ENCODE measurements at places on chromosomes 11 and 22.

DNA sequence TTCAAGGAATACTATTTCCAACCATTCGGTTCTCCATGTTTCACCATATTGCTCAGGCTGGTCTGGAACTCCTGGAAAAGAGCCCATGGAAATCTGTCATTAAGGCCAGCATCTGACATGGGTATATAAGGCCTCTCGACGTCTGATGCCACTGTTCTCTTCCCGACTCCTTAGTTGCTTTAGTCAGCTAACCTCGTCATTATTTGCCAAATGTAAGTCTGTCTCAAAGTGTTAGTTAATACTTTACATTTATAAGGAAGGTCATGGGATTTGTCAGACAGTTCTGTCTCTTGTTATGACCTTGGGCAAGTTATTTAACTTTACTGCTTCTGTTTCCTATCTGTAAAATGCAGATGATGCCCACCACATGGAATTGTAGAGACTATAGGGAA lies 1.6 kb downstream of the MRPL48 start:
- no peak for DNase-seq

GRCh38 chr22:38032681-38033521 lies 24.3 kb upstream of the PICK1 start:
- no peak for DNase-seq

DNA sequence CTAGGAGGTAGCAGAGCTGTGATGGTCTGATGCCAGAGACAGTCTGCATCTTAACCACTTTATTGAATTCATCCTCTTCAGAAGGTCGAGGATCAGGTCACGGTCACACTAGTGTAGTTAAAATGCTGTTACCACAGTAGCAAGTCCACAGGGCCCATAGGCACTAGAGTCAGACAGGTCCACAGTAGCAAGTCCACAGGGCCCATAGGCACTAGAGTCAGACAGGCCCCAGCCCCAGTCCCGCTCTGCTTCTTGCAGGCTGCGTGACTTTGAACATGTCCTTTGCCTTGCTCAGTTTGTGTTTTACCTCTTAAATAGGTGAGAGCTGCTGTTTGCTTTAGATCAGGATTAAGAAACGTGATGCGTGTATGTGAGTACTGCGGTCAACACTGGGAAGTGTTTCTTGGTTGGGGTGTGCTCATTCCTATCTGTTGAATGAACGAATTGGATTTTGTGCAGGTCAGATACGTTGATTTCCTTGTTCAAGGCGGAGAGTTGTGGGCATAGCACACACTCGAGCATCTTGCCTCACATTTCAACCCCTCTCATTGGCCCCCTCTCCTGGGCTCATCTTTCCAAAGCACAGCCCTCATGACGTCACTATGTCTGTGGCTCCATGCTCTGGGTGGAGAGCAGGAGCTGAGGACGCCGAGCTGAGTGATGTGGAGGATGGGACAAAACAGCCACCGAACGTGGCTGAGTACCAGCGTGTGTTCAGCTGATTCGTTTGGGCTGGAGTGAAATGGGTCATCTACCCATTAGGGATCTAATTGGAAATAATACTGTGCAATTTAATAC lies 191.7 kb downstream of the TBC1D22A start:
- DNase-seq: no peak

DNA sequence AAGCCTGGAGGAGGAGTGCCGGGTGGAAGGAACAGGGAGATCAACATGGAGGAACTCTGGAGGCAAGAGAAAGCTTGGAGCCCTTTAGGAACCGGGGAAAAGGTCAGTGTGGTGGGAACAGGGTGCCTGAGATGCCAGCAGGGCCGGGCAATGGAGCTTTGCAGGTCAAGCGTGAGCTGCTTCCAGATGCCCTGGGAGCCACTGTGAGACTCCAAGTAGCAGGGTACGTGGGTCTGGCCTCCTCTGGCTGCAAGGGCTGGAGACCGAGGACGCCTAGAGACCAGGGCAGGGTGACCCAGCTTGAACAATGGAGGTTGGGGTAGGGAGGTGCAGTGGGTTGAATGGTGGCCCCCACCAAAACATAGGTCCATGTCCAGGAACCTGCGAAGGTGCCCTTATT lies 15.6 kb upstream of the EMID1 start:
- no peak for DNase-seq

DNA sequence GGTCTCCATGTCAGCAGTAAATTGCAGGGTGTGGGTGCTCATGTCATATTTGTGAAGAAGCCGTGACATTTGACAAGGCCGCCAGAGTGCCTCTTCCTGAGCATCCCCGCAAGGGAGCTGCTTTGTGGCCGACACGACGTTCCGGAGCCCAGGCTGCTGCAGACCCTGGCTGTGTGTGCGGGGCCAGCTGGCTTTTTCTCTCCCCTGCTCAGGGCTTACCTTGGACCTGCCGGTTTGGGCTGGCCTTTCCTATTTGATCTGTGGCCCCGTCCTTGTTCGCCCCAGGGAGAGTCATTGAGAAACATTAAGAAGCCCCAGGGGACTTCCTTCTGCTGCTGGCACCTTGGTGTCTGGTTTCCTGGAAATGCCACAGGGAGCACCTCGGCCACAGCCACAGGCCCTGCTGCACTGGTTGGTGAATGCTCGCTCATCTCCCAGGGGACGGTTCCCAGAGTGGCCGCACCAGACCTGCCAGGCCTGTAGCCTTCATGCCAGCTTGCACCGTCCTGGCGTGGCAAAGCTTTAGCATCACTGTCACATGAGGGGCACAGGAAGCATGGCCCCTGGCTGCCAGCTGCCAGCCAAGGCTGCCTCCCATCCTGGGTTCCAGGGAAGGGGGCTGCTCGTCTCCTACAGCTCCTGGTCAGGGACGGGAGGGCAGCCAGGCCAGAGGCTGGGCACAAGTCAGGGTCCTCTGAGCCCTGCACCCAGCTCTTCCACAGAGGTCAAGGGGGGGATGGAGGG lies 5.4 kb downstream of the GRK2 start:
- peak; percentile 80 for DNase-seq

- DNase-seq: no peak
These were observed 68.8 kb downstream of the SNX19 start for GRCh38 chr11:130847517-130847916.

DNA sequence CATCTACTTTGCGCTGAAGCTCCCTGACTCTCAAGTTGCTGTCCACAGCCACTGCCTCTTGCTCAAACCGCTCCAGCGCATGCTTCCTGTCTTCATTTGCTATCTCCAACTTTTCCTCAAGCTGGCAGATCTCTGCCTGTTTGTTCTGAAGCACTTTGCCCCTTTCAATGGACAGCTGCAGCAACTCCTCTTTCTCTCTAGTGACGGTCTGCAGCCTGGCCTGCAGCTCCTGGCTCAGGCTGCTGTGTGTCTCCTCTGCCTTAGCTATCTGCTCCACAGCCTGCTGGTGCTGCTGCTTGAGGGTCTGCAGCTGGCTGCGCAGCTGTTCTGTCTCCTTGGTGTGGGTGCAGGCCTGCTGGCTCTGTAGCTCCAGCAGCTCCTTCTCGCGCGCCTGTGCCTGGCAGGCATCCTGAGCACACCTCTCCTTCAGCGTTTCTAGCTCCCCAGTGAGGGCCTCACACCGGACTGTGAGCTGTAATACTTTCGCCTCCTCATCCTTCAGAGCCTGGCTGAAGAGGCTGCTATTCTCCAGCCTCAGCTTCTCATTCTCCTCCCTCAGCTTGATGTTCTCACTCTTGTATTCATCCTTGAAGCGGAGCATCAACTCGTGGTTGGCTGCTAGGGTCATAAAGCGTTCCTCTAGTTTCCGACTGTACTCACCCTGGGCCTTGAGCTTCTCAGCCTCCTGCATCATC lies 723 bp downstream of the CCDC89 start:
- DNase-seq: no peak

- no peak for DNase-seq
These were observed 63.0 kb downstream of the TNRC6B start for GRCh38 chr22:40240686-40241085.

- DNase-seq: no peak
These were observed 4.8 kb downstream of the FGF3 start for GRCh38 chr11:69814411-69814810.

DNA sequence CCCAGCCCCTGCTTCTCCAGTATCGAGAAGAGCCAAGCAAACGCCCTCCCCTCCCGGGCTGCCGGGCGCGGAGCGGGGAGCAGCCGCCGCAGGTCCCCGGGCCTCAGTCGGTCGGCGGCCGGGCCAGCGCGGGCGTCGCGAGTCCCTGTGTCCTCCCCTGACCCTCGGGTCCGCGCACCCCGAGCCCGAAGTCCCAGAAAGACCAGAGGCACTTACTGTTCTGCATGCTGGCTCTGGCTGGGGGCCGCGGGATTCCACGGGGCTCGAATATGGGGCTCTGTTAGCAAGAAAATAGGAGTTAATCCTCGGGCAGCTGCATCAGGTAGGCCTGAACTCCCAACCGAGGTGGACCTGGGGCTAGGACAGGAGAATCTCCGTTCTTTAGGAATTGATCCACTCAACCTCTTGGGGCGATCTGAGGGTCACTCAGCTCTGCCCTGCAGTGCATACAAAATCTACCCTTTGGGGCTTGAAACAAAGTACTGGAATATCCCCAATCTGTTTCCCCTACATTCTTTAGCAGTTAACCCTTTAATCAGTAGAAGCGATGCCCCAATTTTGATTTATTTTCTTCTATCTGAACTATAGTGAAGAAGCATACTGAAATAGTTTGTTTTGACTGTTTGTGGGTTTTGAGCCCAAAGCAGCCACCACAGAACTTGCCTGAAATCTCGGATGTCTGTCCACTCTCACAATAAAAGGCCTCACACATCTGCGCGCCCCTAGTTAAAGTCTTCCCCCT lies 4.8 kb downstream of the PAX6 start:
- no peak for DNase-seq

- no peak for DNase-seq
These were observed 54.9 kb downstream of the ME3 start for GRCh38 chr11:86617502-86617901.

- no peak for DNase-seq
These were observed 278.4 kb downstream of the KIRREL3 start for GRCh38 chr11:126722006-126722736.

- no peak for DNase-seq
These were observed 1.3 kb upstream of the ZDHHC8 start for GRCh38 chr22:20130319-20130718.

GRCh38 chr11:62001450-62002191 lies 34.2 kb upstream of the FTH1 start:
- no peak for DNase-seq

DNA sequence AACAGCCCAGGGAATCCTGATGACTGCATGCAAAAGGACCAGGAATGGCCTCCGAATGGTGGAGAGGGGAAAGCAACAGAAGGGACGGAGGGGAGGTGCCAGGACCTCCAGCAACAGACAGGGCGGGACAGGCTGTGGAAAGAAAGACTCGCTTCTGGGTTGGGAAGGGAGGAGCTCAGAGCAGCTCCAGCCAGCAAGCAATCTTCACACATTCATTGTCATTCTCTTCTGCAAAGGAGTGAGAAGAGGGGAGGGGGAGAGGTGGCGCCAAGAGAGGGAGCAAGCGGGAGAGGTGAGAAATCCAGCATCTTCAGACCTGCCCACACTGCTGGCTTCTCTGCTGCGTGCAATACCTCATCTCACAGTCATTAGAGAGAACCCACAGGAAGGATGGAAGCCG lies 509.0 kb downstream of the BUD13 start:
- DNase-seq: no peak

DNA sequence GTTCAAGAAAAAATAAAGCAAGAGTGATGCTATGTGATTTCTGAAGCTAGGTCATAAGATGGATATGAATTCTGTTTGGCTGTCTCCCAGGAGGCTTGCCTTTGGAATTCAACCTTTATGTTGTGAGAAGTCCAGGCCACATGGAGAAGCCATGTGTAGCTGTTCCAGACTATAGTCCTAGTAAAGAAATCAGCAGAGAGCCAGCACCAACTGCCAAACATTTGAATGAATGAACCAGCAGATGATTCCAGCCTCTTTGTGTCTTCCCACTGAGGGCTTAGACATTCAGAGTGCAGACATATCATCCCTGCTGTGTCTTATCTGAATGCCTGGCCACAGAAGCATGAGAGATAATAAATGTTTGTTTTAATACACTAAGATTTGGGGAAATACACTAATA lies 1150.6 kb downstream of the DLG2 start:
- DNase-seq: no peak

DNA sequence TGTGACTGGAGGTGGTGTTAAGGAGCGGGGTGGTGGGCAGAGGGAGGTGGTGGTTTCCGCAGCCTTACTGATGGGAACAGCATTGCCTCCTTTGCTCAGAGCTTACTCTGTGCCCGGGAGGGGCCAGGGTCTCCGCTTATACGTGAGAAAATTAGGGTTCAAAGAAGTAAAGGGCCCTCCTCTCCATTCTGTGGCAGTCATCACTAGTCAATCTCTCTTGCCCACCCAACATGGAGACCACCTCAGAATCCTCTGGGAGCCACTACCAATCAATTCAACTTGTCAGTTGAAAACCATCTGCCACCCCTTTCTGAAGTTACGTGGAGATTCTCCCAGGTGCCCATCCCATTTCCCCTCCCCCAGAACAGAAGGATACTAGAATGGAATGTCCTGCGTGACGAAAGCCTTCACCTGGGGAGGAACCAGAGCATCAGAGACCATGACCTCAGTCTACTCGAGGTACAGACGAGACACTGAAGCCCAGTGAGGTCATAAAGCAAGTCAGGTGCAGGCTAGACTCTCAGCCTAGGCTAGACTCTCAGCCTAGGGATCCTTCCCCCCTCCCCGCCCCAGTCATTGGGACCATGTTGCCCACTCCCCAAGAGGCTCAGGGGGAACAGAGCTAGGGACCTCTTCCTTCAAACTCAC lies 2.0 kb downstream of the SELENOM start:
- DNase-seq: no peak

DNA sequence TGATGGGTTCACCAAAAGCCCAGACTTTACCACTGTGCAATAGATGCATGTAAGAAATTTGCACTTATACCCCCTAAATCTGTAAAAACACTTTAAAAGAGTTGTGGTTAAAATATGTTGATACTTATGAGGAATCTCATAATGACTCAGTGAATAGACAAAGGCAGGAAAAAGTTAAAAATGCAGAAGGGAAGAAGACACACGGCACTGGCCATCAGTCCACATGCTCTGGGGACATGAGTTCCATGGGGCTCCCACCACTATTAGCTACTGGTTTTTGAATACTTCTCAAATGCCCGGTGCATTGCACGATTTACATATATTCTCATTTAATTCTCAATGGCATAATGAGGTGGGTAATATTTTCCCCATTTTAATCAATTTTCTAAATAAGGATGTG lies 59.3 kb upstream of the BLID start:
- no peak for DNase-seq

DNA sequence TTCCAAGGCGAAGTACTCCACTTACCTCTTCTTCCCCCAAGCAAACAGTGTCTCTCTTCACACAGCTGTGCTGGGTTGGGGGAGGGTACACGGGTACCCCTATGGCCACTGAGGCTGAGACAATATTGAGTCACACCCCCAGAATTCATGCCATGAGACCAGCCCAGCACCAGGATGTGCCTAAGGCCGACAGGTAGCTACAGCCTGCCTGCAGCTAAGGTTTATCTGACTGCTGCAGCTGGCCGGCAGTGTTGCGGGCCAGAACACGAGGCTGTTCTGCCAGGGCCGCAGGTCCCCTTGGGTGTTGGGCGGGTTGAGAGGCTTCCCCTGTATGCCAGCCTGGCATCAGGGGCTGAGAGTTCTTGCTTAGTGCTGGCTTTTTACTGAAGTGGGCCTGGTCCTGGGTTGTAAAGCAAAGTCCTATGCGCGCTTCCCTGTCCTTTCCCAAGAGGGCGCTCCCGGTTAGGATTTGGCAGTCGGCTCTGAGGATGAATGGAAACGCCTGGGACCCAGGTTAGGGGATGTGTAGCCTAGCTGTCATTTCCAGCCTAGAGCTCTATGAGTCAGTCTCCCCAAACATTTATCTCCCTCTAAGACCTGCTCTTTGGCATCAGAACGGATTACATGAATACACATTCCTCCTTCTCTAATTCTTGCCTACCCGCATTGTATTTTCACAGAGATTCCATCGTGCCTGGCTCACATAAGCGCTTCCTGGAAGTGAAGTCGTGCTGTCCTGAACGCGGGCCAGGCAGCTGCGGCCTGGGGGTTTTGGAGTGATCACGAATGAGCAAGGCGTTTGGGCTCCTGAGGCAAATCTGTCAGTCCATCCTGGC lies 7.1 kb downstream of the USP18 start:
- DNase-seq: peak; percentile 30
